ENCODE measurements at places on chromosomes 3 and 15.

DNA sequence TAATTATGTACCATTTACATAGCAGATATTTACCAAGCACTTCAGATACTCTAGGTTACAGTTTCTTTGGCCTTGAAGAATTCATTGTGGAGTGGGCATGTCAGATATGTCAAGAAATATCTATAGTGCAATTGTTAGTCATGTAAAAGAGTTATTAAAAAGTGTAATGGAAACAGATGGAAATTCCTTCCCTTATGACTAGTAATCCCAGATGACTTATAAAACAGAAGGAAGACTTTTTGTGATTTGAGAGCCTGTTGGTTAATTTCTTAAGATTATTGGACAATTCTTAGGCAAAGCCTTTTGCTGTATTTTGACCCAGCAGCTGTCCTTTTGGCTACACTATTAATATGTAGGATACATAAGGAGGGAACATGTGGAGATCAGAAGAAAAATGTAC is 708.9 kb upstream of the NECTIN3 start:
- no peak for DNase-seq

- DNase-seq, result no peak
Measured at GRCh38 chr3:171121801-171122200, 95.3 kb upstream of the SLC2A2 start.

GRCh38 chr15:78716651-78717050 is 75.6 kb upstream of the CHRNB4 start:
- DNase-seq, result no peak

DNA sequence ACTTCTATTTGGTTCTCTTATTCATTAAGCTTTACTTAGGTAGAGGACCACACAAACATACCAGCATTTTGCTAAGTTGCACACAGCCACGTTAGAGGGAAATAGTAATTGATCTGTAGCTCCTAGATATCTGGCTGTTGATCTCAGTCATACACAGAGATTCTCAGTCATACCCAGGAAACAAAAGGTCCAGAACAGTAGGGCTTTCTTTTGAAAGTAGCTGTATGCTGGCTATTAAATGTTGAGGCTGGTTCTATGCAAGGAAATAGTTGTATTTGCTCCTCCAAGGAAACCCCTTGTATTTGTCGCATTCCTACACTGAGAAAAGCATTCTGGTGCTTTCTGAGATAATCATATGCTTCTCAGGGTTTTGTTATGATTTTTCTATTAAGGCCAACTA is 523.8 kb downstream of the SOX2 start:
- DNase-seq, result no peak

DNA sequence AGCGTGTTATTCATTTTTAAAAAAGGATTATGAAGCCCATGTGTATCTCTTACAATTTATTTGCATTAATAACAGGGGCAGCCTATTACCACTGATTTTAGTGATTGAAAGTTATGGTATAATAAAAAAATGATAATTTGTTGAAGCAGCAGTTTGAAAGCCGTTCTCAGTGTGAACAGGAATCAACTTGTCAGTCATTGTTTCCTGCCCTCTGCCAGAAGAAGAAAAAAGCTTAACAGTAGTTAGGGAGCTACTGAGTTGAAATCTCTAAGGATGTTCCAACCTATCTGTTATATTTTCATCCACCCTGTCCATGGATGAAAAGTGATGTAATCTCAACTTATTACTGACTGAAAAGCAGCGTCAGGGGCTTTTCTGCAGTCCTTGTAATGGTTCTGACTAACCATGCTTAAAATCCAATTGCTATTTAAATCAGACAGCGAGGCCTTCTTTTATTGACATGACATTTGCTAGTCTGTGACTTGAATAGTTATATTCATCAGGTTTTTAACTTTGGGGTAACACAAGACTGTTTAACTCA is 486.7 kb downstream of the ROBO2 start:
- DNase-seq, result no peak

DNA sequence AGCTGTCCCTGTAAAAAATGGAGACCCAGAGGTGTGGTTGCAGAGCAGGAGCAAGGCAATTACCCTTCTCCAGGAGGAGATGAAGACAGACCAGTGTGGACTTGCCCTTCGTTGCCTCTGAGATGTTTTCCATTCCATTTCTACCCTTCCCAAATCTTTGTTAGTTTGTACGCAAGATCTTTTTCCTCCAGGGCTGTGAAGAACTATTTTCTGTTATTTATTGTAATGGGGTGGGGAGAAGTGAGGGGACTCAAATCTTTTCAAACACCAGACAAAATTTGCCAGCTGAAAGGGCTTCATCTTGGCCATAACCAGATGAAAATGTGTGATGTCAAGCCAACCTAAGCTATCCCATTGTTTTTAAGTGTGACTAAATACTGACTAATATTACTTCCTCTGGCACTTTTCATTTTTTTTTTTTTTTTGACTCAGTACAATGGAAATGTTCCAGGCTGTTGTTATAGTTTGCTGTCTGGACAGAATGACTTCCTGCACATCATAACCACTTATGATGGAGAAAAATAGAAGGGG is 271.3 kb upstream of the TPRG1 start:
- no peak for DNase-seq

GRCh38 chr3:13080591-13080990 is 7.4 kb upstream of the IQSEC1 start:
- no peak for DNase-seq

- DNase-seq, result no peak
Measured at GRCh38 chr3:14289590-14290461, 111.2 kb downstream of the LSM3 start.

DNA sequence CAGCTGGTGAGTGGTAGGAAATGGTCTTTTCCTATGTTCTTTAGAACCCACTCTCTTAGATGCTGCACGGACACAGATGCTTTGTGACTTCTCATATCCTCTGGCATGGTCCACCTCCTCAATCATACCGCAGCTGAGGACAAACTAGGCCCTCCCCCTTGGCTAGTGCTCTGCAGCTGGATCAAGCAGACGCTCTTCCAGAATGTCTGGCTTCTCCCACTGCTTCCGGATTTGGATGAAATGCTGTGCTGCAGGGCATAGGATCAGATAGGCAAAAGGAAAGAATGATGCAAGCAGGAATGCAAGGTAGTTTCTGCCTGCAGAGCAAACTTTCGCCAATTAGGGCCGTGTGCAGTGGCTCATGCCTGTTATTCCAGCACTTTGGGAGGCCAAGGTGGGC is 75.7 kb upstream of the SLC4A7 start:
- DNase-seq, result no peak

DNA sequence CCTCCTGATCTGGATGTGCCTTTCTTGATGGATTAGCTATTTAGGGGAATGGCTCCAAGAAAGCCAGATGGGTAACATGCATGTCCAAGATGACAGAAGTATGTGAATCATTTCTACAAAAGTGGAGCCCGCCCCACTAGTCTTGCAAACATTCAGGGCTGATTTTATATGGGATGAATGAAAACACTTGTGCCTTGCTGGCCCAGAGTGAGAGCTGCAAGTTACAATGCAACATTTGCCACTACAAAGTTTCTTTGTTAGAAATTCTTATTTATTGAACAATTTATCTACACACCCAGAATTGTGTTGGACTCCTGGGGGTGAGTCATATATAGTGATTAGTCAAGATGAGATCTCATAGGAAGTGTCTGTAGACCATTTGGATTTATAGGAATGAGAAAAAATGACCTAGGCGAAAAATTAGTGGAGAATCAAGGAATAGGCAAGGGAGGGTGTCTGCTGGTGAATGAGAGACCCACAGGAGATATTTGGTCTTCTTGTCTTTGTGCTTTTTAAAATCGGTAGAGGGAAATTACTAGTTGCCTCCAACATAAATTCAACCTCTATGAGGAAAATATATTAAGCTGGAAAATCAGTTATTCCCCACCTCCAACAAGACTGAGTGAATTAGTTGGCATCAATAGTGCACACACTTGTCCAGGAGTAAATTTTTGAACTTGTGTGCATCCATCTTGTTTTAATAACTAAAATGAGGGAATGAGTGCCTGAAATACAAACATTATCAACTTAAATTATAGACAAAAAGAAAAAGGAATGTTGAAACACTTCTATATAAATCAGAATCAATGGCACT is 53.5 kb upstream of the DCBLD2 start:
- no peak for DNase-seq

DNA sequence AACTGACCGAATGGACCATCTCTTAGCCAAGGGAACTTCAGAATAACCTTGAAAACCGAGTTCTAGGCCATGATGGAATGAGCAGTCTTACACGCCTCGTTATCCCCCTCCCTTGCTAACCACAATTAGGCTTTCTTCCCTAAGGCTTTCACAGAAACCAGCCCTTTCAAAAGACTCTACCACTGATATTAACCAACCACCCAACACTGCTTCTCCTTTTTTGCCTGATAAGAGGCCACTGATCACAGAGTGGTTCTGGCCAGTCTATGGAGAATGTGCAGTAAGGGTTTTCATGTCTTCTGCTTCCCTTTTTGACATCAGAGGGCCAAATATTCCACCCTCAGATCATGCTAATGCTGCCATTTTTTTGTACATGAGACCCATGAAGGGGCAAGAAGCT is 59.3 kb downstream of the MCF2L2 start:
- DNase-seq, result no peak

DNA sequence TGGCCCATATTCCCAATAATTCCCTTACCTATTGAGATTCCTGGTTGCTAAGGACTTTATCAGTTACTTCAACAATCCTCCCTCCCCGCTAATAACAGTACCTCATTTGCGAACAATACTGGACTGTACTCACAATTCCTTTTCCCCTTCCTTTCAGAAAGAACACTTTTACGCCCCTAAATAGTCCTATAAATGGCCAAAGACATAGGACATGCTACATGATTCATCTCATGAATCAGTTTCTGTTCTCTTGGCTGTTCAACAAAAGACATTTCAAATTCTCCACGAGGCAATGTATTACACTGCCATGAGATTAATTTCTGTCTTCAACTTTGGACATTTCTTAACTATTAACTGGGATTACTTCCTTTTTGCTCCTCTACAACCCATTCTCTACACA is 264.4 kb downstream of the TIGIT start:
- no peak for DNase-seq

- no peak for DNase-seq
Measured at GRCh38 chr15:31396881-31397560, 70.4 kb downstream of the KLF13 start.

DNA sequence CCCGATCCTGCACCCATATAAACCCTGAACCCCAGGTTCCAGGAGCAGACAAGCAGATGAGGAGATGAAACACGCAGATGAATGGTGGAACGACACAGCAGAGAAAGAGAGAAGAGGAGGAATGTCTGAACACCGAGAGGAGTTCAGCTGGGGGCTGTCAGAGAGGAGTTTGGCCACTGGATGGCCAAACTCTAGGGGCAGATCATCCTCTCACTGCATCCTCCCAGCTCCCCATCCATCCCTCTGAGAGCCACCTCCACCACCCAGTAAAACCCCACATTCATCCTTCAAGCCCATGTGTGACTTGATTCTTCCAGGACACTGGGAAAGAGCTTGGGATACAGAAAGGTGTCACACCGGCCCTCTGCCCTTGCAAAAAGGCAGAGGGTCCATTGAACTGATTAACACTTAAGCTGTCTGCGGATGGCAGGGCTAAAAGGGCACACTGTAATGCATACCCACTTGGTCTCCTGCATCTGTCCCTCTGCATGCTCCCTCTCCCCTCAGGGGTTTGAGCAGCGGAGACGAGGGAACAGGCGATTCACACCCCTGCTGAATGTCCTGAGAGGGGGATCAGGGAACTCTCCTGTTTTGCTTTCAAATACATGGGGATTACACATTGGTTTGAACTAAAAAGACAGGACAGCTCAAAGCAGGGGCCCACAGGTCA is 53.8 kb downstream of the TMED3 start:
- no peak for DNase-seq

- no peak for DNase-seq
Measured at GRCh38 chr3:140532793-140533330, 145.0 kb upstream of the TRIM42 start.

DNA sequence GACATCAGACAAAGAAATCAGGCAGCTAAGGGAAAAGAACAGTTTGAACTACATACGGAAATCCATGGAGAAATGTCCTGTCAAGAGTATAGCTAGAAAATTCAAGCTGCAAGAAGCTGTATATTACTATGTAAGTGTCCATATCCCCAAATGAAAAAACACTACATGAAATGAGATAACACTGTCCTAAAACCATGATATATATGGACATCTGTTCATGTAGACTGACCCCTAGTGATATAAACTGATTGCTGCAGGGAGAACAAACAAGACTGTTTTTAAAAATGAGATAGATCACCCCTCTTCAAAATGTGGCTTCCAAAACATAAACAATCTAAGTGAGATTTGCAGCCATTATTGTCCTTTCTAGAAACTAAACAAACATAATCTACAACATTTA is 985.6 kb downstream of the EPHA3 start:
- DNase-seq, result no peak

- no peak for DNase-seq
Measured at GRCh38 chr15:90086868-90087268, 15.4 kb downstream of the IDH2 start.

- no peak for DNase-seq
Measured at GRCh38 chr3:33658991-33659848, 58.8 kb downstream of the CLASP2 start.

- no peak for DNase-seq
Measured at GRCh38 chr15:68427366-68427765, 4.6 kb downstream of the ITGA11 start.

- DNase-seq, result no peak
Measured at GRCh38 chr3:11969986-11970385, 34.2 kb upstream of the SYN2 start.

DNA sequence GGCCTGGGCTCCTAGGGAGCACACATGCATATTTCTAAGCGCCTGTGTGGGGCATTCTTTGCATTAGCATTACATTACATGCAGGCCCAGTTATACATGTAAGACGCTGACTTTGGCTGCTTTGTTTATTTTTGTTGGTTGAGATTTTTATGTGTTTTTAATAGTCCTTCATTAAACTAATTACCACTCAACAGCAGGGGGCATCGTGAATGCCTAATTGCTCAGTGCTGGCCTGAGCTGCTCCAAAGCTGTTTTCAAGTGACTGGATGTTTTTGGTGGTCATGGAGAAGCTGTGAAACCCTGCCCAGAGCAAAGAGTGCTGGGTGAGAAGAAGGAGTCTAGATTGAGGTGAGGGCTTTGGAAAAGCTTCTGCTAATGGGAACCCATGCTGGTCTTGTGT is 41.5 kb downstream of the GPD1L start:
- no peak for DNase-seq

GRCh38 chr3:133424937-133425869 is 25.3 kb downstream of the BFSP2 start:
- no peak for DNase-seq

DNA sequence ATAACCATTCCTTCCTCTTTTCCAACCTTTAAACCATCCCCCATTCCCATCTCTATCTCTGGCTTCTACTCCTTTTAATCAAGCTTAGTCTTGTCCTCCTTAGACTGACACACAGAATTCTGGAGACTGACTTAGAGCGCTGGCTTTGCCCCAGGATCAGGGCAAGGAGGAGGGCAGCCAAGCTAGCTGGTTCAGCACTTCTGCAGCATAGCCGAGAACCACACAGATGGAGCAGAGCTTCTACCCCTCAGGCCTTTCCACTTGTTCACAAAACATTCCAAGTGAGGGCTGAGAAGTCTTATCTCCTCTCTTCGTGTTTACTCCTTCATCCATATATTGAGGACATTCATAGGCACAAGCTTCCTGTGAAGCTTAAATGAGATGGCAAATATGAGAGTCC is 246.5 kb upstream of the PEX5L start:
- DNase-seq, result no peak

Measured in activated CD8-positive, alpha-beta memory T cell treated with anti-CD3 and anti-CD28 coated beads for 48 hours (primary cell).